Stimulated activated CD8-positive, alpha-beta memory T cell treated with anti-CD3 and anti-CD28 coated beads, Interleukin-7, amount 100 ng/mL, for 1 hour (primary cell): ENCODE measurements at places on chromosomes 7 and 10.
A peak's percentile ranks its signal among the peaks of the same experiment; 100 is the strongest.

DNA sequence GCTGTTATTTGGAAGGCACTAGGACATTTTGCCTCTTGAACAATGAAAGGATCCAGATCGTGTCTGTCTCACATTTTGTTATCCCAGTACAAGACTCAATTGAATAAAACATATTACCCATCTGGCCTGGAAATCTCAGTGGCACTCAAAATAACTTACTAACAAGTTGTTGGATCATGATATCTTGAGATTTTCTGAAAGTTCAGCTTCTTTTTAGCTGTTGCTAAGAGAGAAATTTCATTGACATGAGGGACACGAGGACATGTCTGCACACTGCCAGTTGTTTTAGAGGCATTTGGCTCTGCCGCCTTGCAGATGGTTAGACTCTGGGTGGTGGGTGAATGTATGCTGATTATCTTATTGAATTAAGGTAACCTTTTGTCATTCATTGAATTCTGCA lies 41.0 kb downstream of the KAT6B start:
- DNase-seq, result no peak

DNA sequence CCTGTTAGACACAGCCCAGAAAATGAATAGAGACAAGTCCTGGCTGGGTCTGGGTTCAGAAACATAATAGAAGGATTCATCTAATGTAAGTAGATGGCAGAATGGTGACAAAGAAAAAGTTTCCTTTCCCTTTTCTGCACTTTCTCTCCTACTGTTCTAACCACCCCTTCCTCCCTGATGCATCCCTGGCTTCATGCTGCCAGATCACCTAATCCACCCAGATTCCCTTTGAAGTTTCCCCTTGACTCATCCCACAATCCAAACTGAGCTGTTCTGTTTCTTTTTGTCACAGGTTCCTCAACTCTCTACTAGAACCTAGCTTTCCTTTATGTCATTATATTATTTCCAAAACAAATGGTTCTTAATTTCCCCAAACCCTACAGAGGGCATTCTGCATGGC lies 1.1 kb upstream of the MACC1 start:
- no peak for DNase-seq

GRCh38 chr7:16883918-16884317 lies 2.1 kb upstream of the AGR3 start:
- DNase-seq, result no peak

DNA sequence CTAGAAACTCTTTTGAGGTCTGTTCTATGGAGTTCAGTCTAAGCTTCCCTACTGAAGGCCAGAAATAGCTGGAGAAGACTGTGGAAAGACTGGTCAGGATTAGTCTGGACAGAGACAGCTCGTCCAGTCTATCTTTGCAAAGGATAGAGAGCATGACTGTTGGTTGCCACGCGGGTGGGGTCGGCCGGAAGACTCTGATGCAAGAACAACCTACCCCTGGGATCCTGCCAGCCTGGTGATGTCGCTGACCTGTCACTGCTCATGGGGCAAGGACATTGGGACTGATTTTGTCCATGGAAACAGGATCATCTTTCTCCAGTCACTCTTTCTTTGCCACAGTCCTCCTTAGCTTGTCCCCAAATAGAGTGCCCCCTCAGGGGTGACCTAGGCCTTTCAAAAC lies 337.6 kb upstream of the NPSR1 start:
- DNase-seq, result no peak

- no peak for DNase-seq
Observed at GRCh38 chr10:70515035-70515667, 36.6 kb downstream of the PALD1 start.

GRCh38 chr7:72057231-72057630 lies 354.9 kb downstream of the CALN1 start:
- no peak for DNase-seq

GRCh38 chr7:112433289-112433688 lies 17.0 kb upstream of the IFRD1 start:
- DNase-seq, result no peak

DNA sequence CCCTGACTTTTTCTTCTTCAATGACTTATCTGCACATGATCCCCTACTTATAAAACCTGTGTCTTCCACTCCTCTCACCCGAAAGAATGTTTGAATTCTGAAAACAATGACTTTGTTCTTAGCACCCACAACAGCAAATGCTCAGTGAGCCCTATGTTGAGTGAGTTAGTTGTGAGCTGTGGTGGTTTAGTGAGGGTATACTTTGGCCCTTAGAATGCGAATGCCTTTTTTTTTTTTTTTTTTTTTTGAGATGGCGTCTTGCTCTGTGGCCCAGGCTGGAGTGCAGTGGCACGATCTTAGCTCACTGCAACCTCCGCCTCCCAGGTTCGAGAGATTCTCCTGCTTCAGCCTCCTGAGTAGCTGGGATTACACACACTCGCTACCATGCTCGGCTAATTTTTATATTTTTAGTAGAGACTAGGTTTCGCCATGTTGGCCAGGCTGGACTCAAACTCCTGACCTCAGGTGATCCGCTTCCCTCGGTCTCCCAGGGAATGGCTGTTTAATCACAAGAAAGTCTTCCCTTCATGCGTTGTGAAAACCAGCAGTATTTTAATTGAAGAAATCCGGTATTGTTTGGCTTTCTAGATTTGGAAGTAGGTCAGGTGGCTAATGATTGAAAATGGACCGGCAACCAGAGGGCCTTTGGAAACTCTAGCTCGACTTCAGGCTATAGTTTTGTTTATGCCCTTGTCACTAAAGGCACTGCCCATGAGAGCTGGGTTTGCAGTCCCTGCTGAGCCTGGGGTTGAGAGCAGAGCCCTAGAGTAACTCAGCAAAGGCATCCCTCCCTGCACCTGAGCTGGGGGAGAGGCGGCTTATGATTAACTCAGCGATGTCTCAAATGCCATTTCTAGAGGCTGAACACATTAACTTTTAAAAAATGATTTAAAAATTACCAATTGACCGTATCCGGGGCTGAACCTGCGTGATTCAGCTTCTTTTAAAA lies 41.3 kb downstream of the CUX1 start:
- DNase-seq, result no peak

DNA sequence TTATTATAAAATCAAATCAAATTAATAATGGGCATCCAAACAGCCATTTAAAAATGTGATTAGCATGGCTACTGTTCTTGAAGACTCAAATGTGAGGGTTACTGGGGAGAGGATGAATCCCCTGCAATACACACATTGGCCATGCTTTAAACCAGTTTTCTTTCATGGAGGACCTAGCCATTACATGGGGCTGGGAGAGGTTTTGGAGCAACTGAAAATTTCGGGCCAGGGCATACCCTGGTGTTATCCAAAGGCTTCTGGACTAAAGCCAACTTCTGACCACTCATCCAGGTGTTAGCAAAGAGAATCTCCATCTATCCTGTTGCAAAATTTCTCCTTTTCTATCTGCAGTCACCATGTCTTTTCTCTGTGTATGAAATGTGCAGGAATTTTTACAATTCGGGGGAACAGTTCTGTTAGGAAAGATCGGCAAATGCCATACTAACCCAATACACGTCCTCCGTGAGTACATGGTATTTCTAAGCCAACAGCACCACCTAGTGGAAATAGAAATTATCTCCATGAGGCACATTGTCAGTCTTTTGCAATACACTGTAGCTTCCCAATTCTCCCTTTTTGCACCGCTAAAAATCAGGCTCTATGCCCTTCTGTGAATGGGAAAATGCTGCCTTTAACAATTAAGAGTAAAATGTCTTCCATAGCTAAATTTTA lies 47.0 kb upstream of the ZNF107 start:
- no peak for DNase-seq

DNA sequence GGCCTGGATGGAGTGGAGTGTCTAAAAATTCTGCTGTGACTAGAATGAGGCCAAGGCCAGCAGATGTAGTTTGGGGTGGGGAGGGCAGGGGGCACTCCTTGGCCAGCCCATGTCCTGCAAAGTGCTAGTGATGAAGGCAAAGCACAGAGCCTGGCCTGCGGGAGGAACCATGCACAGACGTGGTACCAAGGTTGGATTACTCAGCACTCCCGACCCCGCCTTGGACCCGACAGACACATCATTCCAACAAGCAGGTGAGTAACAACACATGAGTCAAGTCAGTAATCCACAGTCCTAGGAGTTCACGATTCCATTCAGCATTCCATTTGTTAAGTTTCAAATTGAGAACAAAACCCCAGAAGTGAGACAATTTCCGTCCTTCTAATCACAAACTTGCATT lies 317.3 kb downstream of the TCERG1L start:
- no peak for DNase-seq

DNA sequence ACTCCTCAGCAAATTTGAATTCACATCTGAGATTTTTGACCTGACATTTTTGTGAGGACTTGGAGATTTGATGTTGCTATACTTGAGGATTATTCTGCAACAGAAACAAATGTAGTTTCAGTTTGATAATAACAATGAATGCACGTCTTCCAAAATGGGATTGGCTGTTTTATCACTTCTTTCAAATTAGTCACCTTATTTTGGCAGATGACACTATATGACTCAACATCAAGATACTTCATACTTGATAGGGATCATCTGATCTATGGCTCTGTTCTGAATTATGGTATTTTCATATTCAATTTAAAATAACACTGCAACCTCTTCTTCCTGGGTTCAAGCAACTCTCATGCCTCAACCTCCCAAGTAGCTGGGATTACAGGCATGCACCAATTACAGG lies 24.2 kb downstream of the ARL5B start:
- DNase-seq, result no peak

- no peak for DNase-seq
Observed at GRCh38 chr10:32210306-32211045, 136.5 kb downstream of the EPC1 start.

- no peak for DNase-seq
Observed at GRCh38 chr10:51915031-51915542, 215.7 kb upstream of the CSTF2T start.

- no peak for DNase-seq
Observed at GRCh38 chr10:60975716-60976115, 31.7 kb upstream of the RHOBTB1 start.

DNA sequence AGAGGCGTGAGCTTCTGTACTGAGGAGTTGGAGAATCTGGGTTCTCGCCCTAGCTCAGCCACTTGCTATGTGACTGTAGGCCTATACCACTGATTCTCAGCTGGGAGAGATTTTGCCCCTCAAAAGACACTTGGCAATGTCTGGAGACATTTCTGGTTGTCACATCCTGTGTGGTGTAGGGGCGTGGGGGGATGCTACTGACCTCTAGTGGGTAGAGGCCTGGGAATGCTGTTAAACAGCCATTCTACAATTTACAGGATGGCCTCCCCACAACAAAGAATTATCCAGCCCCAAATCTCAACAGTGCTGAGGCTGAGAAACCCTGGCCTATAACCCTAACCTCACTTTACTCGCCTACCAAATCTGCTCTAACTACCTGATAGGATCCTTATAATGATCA lies 58.8 kb upstream of the GAD2 start:
- no peak for DNase-seq

- DNase-seq, result no peak
Observed at GRCh38 chr10:218798-219197, 83.5 kb downstream of the ZMYND11 start.

- peak; percentile 19 for DNase-seq
Observed at GRCh38 chr10:69716711-69717560, 84.8 kb upstream of the COL13A1 start.

DNA sequence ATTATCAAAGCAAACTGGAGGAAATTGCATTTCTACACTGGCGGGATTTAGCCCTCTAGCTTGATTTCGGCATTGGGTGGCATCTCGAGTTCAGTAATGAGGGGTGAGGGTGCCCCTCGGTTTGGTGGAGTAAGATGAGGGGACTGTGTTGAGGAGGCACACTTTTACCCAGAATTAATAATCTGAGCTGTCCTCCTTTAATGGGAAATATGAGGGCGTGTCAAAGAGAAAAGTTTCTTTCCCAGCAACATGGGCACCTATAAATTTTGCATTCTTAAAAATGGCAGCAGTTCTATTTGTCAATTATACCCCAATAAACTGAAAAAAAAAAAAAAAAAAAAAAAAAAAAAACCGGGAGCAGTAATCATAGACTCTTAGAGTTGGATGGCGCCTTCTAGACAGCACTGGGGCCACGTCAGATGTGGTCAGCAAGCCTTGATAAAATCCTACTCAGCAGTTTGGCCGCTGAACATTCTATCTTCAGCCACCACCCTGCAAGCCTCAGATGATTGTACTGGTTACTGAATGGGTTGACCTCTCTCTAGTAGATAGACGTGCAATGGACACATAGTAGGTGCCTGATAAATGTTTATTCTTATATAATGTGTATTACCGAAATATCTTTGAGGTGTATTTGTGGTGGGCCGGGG lies 931 bp downstream of the PAPSS2 start:
- no peak for DNase-seq

DNA sequence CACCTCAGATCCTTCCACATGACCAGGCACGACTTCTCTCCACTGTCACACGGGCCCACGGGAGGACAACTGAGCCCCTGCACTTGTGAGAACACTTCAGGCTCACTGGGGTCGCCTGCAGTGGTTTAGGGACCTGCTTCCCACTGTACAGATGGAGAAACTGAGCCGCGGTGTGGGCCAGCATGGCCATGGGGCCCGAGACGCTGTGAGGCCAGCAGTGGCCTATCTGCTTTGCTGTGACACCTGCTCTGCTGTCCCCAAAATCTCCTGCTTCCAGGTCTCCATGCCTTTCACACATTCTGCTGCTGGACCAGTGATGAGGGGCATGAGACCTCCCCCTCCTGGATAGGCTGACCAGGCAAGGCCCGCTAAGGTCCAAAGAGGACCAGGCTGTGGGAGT lies 75.8 kb upstream of the PAX2 start:
- DNase-seq, result no peak

- DNase-seq, result no peak
Observed at GRCh38 chr10:77486517-77486916, 151.1 kb downstream of the KCNMA1 start.

DNA sequence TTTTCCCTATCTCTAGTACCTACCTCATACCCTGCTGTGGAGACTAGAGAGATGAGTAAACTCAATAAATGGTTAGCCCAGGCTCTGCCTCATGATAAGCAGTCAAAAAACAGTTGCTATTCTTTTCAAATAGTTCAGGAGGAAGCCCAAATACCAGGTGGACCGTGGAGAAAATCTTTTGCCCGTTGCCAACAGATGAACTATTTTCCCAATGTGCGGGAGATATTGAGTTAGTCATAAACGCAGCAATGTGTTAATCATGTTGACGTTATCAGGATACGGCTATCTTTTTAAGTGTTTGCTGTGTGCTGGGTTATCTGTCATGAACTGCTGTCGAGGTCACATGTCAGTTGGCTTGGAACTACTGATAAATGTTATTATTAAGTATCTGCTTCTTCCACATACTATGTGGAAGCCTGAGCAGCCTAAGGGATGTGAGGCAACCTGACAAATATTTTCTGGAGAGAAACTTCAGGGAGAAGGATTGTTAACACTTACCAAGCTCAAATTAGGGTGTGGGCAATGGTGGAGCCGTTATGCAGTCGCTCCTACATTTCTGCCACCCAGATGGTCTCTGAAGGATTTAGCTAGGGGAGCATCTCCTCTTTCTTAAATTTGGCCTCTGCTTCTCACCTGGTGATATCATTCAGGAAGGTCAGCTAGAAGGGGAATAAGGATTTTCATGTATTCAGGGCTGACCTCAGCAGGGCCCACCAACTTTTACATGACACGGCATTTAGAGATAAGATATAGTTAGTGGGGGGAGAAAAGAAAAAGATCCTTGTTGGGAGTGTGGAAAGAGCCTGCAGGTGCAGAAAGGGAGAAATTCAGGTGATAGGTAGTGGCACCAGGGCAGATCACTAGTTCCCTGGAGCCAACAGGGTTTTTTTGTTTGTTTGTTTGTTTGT lies 33.5 kb upstream of the SLC26A3 start:
- DNase-seq, result no peak
